ENCODE measurements at places on chromosomes 2 and 18.

- DNase-seq, result no peak
Measured at GRCh38 chr18:4511166-4511565, 56.1 kb upstream of the DLGAP1 start.

GRCh38 chr18:7479756-7480155, 87.4 kb upstream of the PTPRM start:
- DNase-seq, result no peak

GRCh38 chr2:56239437-56239836, 55.6 kb downstream of the CCDC85A start:
- DNase-seq, result no peak

- no peak for DNase-seq
Measured at GRCh38 chr2:9811679-9812511, 31.4 kb upstream of the TAF1B start.

DNA sequence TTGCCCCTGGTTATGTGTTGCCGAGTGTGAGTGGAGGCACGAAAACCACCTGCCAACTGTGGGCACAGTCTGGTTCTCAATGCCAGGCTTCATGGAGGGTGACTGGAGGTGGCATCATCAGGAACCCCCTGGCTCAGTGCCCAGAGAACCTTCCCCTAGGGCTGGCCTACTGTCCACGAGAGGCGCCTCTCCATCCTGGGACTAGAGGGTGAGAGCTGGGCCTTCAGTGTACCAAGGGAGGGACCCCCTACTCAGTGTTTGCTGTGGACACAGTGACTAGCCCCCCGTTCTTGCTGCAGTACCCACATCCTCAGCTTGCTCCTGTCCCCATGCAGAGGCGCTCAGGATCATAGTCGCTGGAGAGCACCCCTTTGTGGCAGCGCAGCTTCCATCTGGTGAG, 202.6 kb downstream of the HDAC4 start:
- no peak for DNase-seq

DNA sequence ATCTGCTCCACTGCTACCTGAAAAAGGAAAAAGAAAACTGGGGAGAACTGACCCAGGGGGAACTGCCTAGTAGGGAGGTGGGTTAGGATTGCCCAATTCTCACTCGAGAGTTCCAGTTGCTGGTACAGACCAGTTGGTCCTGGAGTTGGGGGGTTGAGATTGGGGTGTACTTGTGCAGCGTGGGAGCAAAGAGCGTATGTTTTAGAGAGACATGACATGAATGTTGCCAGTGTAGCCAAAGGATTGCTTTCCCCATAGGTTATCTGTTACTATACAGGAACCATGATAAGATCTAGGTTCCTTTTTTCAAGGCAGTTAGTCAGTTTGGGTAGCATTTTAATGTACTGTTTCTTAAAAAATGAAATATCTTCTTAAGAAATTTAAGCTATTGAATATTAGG, 68.6 kb downstream of the APLF start:
- DNase-seq, result no peak

DNA sequence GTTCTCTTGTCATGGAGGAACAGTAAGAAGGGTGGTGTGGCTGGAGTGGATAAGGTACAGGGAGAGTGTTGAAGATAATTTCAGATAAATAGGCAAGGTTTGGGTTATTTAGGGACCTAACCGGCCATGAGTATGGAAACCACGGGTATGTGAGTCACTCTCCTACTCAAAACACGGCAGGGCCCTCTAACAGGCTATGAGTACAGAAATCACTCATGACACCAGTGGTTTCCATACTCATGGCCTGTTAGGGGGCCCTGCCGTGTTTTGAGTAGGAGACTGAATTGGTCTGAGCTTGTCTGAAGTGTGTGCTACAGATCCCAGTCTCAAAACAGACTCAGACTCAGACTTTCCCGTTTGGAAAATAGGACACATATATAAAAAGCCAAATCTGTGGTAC, 428.4 kb upstream of the HNMT start:
- DNase-seq, result no peak

DNA sequence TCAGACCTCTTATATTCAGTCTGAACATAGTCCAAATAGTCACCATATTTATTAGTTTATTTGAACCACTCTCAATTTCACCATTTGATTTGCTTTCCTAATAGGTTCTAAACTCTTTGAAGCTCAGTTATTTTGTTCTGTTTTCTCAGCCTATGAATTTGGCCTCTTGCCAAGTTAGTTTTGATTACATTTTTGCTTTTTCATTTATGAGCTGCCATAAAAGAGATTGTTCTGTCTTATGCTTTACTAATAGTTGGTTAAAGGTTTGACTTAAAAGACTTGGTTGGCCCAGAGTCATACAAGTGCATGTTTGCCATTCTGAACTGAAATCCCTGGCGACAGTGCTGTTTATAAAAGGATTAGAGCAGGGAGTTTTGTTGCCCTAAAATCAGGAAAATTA, 85.9 kb upstream of the RANBP2 start:
- DNase-seq, result no peak

DNA sequence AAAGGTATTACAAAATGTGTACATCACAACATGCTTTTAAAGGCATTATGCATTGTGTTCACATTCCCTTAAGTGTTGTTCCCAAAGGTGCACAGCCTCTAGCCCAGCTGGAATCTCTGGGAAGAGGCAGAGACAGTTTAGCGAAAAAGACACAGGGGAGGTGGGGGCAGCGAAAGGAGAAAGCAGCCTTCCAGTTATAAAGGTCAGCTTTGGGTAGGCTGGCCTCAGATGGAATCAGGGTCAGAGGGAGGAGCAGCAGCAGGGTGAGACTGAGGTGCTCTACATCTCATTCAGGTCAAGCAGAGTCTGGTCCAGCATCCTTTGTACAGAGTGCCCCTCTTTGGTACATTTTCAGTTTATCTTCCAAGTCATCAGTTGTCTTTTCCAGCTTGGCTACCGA, 68.6 kb downstream of the ASXL2 start:
- no peak for DNase-seq

DNA sequence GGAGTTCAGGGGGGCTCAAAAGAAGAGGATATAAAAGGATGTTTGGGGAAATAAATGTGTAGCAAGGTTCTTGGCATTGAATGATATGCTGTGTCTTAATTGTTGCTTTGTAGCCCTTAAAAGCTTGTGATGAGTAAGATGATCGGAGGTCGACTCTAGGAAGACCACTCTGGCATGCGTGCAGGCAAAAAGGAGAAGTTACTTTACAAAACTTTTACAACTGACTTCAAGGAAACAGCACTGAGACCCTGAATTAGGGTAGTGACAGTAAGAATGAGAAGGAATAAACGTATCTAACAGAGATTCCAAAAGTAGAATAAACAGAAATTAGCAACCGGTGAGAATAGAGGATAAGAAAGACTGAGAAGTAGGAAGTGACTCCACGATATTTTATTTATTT, 228.7 kb upstream of the TANK start:
- no peak for DNase-seq

GRCh38 chr2:157460897-157461296, 17.0 kb upstream of the CYTIP start:
- no peak for DNase-seq

DNA sequence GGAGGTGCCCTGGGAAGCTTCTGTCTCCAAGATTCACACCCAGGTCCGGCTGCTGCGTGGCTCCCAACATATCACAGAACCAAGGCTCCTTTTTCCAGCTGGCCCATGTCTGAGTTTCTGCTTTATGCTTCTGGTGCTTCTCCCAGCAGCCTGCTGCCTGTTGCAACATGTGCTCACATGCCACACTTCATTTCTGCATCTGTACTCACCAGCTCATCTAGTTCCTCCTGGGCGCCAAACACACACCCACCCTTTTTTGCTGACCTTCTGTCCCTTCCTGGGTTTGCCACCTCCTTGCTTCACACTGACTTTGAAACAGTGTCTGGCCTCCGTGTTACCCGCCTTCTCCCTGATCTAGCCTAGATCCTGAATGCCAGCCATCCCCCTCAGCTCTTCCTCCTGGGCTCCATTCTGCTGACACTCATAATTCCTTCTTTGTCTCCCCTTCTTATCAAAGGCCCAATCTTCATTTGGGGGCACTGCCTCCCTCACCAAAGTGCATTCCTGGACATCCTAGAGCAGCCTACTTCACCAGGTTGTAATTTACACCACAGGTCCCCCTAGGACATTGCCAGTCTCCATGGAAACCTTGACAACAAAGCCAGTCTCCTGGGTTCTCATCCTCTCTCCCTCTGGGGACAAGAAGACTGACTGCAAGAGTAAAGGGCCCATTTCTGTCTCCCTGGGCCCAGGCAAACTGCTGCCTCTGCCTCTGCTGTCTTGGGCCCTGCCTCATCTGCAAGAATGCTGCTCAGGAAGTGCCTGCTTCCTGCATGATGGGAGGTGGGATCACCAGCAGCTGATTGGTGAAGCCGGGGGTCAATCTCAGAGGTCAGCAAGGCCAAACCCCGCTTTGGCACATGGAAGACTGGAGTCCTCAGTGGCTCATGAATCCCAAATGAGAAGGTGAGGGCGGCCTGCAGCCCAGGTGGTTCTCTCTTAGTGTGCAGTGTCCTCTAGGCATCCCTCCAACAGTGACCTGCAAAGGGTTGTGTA, 13.9 kb upstream of the PROM2 start:
- DNase-seq, result no peak

DNA sequence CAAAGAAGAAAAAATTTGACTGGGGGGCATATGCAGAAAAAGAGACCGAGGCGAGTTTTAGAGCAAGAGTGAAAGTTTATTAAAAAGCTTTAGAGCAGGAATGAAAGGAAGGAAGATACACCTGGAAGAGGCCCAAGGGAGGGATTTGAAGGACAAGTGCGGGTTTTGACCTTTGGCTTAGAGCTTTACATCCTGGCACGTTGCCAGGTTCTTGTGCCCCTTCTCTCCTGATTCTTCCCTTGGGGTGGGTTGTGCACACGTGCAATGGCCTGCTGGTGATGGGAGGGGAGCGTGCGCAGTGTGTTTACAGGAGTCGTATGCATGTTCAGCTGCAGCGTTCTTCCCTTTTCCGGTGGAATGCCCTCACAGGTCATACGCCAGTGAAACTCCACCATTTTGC, 208.8 kb downstream of the NBAS start:
- no peak for DNase-seq

DNA sequence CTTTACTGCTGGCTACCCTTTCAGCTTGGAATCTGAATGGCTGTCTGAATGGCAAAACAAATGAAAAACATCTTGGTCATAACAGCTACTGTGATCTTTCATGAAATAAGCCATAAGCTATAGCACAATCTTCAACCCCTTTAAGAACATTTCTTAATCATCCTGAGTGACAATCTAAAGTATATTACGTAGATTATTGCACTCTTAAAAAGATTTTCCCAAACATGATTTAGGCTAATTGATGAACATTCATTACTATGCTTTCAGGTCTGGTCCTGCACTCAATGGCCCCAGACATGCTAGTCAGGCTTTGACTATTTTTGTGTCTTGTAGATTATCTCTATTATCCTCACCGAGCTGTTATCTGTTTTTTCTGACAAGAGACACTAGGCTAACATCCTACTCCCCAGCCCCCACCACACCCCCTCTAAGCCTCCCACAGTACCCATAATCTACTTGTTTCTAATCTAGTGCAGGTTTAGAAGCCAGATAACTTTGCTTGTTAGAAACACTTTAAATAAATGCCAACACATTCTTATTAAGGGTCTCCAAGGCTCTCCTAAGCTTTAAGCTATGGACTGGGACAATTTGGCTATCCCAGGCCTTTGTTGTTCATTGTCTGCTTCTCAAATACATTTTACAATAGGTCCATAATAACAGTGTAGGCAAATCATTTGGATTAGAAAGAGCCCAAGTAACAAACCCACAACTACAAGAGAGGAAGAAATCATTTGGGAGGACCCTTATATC, 4.2 kb downstream of the SMAD2 start:
- DNase-seq, result no peak

- DNase-seq, result no peak
Measured at GRCh38 chr2:26196683-26197418, 24.0 kb downstream of the GAREM2 start.

DNA sequence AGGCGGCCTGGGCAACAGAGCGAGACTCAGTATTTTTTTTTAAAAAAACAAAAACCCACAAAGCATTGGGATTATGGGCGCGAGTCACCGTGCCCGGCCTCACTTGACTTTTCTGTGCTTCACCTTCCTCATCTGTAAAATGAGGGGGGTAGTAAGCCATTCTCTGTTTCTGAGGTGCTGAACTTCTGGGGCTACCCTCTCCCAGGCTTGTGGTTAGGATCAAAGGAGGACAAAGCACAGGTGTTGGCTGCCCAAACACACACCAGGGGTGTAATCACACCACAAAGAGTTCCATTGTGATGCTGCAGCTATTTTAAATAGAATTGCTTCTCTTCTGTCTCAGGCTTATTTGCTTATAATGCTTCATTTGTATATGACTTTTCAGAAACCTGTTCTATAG, 35.8 kb upstream of the INHBB start:
- no peak for DNase-seq

DNA sequence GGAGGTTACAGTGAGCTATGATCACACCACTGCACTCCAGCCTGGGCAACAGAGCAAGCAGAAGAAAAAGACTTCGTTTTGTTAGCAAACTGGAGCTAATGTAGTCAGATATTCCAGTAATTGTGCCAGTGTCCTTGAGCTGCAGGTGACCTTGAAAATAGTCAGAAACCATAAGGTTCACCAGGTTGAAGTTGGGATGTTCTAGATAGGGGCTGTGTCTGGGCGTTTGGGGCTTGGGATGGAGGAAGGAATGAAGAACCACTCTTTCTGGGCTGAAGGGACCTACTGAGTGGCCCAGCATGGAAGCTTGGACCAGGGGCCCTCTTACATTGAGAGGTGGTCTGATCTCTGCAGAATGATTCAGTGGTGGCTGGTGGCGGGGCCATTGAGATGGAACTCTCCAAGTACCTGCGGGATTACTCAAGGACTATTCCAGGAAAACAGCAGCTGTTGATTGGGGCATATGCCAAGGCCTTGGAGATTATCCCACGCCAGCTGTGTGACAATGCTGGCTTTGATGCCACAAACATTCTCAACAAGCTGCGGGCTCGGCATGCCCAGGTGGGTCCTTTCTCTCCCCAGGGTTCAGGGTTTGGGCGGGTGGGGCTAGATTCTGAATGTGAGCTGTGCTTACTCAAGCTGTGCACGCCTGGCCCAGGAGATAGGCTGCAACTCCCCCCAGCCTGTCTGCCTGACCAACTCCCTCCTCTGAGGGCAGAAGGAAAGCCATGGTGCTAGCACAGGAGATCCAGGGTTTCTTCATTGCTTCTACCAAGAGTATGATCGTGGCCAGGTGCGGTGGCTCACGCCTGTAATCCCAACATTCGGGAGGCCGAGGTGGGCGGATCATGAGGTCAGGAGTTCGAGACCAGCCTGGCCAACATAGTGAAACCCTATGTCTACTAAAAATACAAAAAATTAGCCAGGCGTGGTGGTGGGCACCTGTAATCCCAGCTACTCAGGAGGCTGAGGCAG, 17.1 kb downstream of the CCT7 start:
- DNase-seq, result no peak
